ENCODE measurements at places on chromosomes 11 and 22. TPM values are rescaled to one million over a fixed set of nuclear protein-coding genes. Genes with fewer than 3 reads are reported as not detected.

GRCh38 chr11:124195189-124195734 lies 12.1 kb downstream of the OR10D3 start:
- peak; percentile 57 for DNase-seq

DNA sequence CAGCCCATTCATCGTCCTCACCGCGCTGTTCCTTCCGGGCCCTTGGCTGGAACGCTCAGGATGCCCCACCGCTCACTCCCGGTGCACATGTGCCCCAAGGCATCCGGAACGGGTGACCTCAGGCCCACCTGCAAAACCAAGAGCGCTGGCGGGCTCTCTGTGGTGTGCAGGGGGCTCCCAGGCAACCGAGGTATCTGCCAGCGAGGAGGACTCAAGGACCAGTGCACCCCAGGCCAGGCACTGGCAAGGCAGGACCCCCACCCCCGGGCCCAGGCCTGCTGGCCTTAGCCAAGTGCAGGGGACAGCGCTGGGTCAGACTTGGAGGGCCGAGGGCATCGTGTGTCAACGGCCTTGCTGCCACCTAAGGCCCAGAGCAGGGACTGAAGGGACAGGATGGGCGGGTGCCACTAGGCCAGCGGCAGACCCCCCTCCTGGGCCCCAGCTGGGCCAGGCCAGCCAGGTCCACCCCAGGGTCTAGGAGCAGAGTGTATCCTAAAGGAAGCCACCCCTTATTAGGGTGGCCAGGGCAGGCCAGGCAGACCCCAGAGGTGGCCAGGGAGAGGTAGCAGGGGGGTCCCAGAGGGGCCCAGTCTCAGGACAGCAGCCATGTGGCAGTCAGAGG lies 8.5 kb downstream of the TNNT3 start:
- no peak for DNase-seq

DNA sequence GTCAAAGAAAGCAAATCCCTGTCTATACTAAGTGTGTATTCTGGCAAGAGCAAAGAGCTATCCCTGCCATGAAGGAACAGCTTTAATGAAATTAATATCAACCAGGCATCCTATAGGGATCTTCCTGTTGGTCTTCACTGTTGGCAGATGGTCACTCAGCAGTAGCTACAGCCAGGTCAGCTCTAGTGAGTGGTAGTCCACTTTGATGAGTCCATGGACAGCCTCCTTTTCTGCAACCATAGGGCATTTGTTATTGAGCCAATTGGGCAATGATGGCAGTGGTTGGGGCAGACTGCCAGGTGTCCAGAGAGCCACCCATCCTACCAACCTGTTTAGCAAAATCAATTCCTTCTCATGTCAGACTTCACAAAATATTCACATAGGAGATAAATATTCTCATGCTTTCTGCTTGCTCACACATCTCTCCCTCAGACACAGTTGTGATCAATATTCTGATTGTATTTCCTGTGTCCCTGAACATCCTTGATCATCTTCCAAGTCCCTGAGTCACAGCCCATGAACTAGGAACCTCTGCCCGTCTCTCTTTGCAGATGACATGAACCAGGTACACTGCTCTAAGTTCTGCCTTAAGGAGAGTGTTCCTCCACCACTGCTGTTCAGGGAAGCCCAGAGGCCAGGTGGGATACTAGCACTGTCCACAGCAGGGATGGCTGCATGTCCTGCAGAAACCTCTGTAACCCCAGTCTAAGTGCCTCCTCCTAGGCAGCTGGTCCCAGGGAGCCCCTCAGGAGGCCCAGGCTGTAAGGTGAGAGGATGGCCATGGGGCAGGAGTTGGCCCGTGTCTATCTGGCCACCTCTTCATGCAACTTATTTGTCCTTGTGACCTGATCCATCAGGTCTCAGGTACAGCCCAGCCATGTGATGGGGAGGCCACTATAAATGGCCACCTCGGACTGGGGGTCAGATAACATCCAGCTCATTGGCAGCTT lies 74.2 kb upstream of the IGLL5 start:
- DNase-seq: no peak

- DNase-seq: no peak
These were observed 8.6 kb upstream of the CD3E start for GRCh38 chr11:118295815-118296454.

GRCh38 chr22:17931400-17931825 lies 92.9 kb downstream of the MICAL3 start:
- DNase-seq: peak; percentile 66

DNA sequence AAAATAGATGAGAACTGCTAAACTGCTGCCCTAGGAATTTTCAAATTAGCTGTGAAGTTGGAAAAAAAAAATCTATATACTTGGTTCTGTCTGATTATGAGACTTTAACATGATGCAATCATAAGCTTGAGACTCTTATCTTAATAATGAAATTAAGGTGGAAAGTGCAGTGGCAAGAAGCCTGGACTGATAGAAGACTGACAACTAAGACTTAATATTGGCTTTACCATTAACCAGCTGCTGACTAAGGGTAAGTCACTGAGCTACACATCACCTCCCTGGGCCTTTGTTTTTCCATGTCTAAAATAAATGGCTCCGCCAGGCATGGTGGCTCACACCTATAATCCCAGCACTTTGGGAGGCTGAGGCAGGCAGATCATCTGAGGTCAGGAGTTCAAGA lies 56.9 kb downstream of the SLC35F2 start:
- no peak for DNase-seq

UPK3A gene
- polyA plus RNA-seq: not detected

RPS3 gene
- 3,788 TPM for polyA plus RNA-seq

GRCh38 chr11:23973244-23973643 lies 523.6 kb upstream of the LUZP2 start:
- no peak for DNase-seq

GRCh38 chr11:26244207-26244606 lies 87.7 kb upstream of the ANO3 start:
- DNase-seq: no peak

DNA sequence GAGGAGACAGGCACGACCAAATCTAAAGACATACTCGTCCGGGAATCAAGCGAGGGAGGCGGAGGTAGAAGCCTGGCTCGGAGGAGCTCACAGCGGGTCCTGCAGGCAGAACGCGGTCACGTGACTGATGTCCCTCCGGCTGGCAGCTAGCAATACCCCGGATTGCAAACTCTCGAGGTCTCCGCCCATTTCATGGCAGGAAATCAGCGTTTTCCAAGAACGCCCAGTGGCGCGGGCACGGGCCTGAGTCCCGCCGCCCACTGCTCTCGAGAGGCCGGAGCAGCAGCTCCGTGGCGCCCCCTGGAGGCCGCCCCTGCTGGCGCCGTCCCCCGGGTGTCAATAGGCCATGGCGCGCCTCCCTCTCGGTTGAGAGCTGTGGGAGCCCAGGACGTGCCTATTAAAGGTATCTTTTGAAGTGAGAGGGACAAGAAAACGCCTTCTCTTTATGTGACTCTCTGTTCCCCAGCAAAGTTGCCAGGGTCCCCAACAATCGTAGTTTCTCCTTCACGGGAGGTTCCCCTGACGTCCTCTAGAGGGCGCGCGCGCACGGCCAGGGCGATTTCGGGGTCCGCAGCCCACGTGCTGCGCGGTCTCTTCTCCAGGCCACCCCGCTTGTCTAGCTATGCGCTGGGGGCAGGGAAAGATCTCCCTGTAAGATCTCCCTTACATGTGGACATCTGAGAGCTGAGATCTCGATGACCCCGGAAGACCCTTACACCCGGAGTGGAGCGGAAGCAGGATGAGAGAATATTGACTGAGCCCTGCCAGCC lies 37.3 kb upstream of the RBFOX2 start:
- DNase-seq: peak; percentile 94

LRRC4C gene
- polyA plus RNA-seq: 1.8 TPM

GRCh38 chr11:105144887-105145286 lies 5.3 kb upstream of the CARD18 start:
- peak; percentile 45 for DNase-seq

GRCh38 chr11:10598816-10599215 lies 30.4 kb upstream of the LYVE1 start:
- no peak for DNase-seq

ALDH3B2 gene
- polyA plus RNA-seq: not detected

DNA sequence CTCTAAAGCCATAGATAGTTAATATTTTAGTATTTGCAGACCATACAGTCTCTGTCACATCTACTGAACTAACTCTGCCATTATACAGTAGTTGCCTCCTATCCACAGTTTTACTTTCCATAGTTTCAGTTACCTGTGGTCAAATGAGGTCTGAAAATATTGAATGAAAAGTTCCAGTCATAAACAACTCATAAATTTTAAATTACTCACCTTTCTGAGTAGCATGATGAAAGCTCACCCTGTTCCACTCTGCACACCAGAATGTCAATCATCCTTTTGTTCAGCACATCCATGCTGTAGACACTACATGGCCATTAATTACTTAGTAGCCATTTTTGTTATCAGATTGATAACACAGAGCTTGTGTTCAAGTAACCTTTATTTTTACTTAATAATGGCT lies 51.7 kb upstream of the ME3 start:
- no peak for DNase-seq
